ENCODE measurements at places on chromosomes 6 and 20.

GRCh38 chr6:27761391-27761790 lies 150.8 kb downstream of the OR2B2 start:
- no peak for DNase-seq

- no peak for DNase-seq
Measured at GRCh38 chr6:148317739-148318138, 24.9 kb upstream of the SASH1 start.

DNA sequence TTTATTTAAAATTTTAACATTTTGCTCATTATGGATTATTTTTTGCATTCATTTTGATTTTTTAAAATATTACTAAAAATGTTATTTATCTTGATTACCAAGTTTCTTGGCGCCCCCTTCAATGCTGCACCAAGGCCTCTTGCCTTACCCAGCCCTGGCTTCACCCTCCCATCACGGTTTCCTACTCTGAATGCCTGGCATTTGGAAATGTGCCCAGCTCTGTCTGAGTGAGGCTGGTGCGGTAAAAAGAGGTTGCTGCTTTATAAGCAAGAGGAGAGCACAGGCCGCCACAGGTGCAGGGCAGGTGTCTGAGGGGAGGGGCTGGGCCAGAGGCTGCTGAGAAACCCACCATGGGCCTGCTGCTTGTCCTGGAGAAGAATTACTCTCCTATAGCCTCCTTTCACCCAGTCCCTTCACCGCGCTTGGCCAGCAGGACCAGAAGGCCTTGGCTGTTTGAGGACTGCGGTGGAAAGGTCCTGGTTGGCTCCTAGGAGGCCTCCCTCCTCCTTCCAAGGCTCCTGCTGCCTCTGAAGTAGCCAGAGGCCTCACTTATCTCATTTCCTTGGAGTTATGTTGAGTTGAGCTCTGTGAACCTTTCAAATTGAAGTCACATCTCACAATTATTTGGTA lies 62.6 kb downstream of the BANF2 start:
- no peak for DNase-seq

DNA sequence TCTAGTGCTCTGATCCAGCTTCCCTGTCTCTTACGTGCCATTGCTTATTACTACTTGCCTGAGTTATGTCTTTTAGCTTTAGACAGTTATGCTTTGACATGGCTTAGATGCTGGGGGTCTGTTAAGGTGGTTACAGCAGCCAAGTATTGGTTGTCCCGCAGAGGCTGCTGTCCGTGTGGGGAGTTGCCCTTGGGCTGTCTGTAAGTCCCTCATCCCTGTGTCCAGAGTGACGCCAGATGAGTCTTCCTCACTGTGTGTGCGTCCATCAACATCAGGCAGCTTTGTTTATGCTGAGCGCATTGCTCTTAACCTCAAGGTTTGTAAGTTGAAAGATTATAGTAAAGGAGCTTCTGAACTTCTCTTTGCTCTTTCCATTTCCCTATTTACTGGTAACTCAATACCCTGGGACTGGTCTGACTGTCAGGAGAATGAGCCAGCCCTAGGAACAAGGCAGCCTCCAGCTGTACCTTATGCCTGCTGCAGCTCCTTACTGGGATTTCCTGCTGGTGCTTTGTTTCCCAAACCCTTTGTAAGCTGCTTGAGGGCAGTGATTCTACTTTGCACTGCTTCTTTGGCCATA lies 7.2 kb downstream of the FAM120B start:
- DNase-seq, result no peak

- DNase-seq, result peak; percentile 81
Measured at GRCh38 chr6:53718597-53719460, 53.3 kb upstream of the KLHL31 start.

DNA sequence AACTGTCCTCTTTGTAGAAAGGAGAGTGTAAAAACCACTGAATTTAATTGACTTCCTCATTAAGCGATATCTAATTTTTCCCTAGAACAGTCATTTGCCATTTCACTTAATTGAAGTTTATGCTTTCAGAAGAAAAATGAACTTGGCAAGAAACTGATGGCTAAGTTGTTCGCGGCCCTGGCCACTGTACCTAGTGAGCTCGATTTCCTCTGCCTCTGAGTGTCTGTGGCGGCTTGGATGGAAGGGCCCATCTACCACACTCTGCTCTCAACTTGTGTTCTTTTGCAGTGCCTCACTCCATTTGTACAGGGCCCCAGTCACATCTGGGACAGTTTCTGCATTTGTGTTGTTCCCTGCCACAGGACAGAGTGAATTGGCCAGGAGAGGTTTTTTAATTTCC lies 102.9 kb downstream of the BCAS1 start:
- no peak for DNase-seq

GRCh38 chr6:75171986-75172385 lies 33.9 kb downstream of the COL12A1 start:
- DNase-seq, result no peak

GRCh38 chr6:12767016-12767415 lies 50.4 kb downstream of the PHACTR1 start:
- no peak for DNase-seq

- DNase-seq, result no peak
Measured at GRCh38 chr20:1478566-1478965, 11.9 kb upstream of the NSFL1C start.

GRCh38 chr20:11797156-11797555 lies 120.5 kb upstream of the BTBD3 start:
- DNase-seq, result no peak

GRCh38 chr6:7451326-7451725 lies 61.7 kb downstream of the RIOK1 start:
- no peak for DNase-seq

DNA sequence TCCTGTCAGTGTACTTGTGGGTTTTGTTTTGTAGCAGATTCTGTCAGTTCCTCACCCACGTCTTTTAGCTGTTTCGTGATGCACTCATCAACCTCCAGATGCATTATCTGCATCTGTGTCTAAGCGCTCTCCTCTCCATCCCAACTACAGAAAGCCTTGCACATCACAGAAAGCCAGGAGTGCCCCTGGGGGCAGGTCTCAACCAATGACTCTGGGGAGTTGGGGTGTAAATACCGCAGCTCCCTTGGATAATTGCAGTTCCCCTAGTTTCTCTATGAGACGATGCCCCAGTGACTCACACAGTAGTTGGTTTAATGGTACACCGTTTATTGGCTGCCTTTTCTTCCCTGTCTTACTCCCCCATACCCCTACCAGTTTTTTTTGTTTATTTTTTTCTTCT lies 158.1 kb downstream of the SOX4 start:
- no peak for DNase-seq

GRCh38 chr6:149079911-149080491 lies 237.5 kb upstream of the TAB2 start:
- peak; percentile 23 for DNase-seq

DNA sequence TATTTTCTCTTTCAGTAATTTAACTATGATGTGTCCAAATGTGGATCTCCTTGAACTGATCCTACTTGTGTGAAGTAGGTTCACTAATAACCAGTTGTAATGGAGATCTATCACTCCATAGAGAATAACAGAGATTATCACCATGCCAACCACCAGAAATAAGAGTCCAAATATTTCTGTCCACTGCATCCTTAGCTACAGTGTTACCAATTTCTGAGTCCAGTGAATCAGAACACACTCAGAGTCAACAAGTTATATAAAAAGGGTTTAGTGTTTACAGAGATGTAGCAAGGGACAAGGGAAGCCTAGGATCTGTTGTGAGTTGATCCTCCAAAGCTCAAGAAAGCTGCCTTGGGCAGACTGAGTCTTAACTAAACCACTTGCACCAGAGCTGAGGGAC lies 882.8 kb downstream of the TBC1D32 start:
- no peak for DNase-seq

- DNase-seq, result no peak
Measured at GRCh38 chr6:158472447-158472846, 87.4 kb upstream of the TMEM181 start.

Measured in midbrain (tissue), 1 donor.